Cardiac septum (tissue), 1 donor: ENCODE measurements at places on chromosomes 4 and X.

DNA sequence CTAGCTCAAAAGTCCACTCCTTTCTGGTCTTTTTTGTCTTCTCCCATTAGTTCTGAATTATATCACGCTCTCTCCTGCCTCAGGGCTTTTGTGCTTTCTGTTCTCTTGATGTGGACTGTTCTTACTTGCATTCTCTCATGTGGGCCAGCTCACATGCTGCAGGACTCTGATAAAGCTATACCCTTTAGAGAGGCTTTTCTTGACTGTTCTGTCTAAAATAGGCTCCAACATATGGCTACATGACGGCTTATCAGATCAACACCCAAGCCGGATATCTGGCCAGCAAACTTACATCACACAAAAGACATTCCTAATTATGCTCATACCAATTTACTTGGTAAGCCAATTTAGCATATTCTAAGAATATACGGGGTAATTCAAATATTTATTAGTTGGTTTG is 1494.5 kb downstream of the TECRL start:
- no peak for DNase-seq

GRCh38 chrX:153560000-153560399 is 38.9 kb downstream of the CCNQ start:
- DNase-seq, result no peak

GRCh38 chrX:12814420-12814819 is 23.2 kb downstream of the PRPS2 start:
- DNase-seq, result no peak

DNA sequence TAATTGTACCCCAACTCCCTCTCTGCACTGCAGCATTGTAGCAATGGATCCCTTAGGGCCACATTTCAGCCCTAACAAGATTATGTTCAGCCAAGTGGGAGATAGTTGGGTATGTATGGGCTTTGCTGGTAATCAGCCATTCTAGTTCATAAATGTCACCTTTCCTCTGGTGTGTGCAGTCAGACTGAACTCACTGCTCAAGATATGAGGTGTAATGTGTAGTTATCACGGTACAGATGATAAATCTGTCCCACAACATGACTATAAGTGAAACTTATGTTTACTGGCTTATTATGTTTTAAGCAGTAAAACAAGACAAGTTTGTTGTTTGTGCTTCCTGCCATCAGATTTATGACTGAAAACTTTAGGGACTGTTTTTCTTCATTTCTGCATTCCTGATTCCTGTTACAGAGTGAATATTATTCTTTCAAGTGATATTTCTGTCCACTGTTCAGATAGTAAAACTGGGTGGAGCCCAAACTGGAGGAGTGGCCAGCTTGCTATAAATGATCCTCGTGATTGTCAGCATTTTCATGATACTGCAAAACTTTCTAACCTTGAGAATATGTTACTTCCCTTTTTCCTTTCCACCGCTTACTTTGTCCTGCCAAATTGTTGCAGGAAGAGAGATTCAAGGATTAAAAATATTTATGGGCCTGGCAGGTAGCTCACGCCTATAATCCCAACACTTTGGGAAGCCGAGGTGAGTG is 44.9 kb downstream of the ANAPC4 start:
- no peak for DNase-seq

DNA sequence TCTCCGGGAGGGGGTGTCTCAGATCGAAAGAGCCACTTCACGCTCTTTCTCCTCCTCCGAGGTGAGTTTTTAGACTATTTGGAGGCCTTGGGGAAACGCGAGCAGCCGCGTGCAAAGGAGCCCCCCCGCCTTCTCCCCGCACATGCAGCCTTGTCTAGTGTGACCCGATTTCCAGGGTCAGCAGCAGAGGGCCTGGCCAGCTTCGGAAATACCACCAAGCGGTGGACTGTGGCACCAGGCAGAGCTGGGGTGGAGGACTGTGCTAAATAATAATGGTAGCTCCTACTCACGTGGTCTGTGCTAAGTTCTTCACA is 79.3 kb upstream of the BCOR start:
- DNase-seq, result no peak

- DNase-seq, result no peak
Measured at GRCh38 chrX:45502396-45502795, 301.7 kb upstream of the DIPK2B start.

DNA sequence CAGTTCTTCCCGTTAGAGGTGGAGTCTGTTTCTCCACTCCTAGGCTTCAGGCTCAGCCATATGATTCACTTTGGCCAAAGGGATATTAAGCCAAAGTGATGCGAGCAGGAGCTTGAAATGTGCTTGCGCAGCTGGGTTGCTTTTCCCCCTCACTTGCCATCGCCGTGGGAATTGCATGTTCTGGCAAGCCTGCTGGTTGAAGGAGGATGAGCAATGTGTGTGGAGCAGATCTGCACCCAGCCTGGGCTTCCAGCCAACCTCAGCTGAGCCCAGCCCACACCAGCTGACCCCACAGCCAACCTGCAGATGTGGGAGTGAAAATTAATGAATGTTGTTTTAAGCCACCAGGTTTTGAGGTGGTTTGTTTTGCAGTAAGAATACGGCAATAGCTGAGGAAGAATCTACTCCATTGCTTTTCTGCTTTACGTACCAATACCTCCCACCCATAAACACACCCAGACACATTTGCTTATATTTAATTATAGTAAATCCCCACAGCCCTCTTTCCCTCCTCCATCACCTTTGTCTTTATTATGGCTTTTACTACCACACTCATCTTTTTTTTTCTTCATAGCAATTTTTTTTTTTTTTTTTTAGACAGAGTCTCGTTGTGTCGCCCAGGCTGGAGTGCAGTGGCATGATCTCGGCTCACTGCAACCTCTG is 132.8 kb upstream of the FUNDC1 start:
- DNase-seq, result no peak

- DNase-seq, result no peak
Measured at GRCh38 chr4:149065753-149066152, 623.5 kb upstream of the NR3C2 start.

- DNase-seq, result no peak
Measured at GRCh38 chr4:86302251-86302650, 57.6 kb downstream of the MAPK10 start.

DNA sequence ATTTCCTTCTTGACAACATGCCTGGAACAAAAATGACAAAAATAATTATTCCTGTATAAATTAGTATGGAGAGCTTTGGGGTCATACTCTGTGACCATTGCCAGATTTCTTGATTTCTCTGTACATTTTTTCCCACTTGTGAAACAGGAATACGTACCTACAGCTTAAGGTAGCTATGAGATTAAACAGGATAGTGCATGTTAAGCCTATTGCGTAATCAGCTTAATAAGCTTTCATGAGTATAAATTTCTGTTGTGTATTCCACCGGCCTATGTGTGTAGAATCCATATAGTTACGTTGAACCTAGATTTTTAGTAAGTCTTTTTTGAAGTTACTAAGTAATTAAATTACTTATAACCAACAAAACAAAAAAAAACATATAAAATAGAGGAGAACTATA is 334.9 kb downstream of the DCTD start:
- DNase-seq, result no peak

DNA sequence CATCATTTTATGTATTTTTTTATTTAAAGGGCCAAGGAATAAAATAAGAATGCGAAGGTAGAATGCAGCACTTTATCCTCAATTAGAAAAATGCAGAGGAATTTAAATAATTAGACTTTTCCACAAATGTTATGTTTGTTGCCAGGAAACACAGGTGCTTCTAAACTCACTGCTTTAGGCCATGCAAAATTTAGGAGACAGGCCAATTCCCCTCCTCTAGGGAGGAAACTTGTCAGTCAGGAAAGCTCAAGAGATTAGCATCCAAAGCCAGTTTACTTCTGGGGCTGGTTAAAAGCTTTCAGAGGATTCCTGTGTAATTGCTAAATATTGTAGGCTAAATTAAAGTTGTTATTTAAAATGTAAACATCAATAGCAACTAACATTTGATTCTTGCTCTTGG is 124.5 kb downstream of the DMD start:
- DNase-seq, result no peak

DNA sequence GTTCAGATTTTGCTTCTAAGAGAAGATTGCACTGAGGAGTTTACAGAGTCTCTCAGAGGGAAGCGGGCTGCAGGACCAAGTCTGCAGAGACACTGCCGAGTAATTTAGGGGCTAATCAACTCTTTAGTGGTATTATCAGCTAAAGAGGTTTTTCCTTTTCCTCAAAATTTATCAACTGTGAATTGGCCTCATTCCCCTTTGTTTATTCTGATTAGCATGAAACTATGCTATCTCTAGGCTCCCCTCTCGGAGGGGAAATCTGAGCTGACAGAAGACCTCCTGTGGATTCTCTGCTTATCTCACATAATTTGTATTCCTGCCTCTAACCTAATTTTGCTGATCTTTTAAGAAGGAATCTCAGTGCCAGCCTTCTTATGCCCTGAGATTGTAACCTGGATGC is 201.0 kb downstream of the DCTD start:
- no peak for DNase-seq

DNA sequence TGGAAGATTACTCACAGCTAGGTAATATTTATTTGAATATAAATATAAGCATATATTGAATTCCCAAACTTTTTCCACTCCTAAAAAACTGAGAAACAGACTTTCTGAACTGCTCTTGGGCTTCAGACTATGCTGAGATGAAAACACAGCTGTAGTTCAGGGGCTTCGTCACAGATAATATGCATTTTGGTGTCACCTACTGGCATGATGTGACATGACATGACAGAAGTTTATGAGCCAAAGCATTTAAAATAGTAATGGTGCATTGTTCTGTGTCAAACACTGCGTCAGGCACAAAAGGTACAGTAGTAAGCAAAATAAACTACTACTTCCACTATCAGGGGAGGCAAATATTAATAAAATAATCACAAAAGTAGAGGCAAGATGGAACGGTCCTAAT is 171.3 kb downstream of the BTC start:
- no peak for DNase-seq

- no peak for DNase-seq
Measured at GRCh38 chr4:79578606-79579005, 170.6 kb upstream of the GK2 start.

DNA sequence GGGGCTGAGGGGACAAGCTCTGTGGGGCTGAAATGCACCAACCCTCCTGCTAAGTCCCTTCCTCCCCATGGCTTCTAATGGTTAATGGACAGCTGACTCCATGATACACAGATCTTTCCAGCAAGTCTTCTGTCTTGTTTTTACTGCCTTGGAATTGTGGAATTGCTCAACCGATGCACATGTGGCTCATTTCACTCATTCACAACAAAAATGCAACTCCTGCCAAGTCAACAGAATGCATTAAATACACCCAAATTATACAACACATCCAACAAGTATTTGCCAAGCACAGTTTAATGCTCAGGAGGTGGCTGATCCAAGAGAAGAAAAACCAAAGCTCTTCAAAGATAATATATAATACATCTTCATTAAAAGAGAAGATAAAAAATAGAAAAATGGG is 61.9 kb upstream of the PAGE4 start:
- DNase-seq, result no peak

DNA sequence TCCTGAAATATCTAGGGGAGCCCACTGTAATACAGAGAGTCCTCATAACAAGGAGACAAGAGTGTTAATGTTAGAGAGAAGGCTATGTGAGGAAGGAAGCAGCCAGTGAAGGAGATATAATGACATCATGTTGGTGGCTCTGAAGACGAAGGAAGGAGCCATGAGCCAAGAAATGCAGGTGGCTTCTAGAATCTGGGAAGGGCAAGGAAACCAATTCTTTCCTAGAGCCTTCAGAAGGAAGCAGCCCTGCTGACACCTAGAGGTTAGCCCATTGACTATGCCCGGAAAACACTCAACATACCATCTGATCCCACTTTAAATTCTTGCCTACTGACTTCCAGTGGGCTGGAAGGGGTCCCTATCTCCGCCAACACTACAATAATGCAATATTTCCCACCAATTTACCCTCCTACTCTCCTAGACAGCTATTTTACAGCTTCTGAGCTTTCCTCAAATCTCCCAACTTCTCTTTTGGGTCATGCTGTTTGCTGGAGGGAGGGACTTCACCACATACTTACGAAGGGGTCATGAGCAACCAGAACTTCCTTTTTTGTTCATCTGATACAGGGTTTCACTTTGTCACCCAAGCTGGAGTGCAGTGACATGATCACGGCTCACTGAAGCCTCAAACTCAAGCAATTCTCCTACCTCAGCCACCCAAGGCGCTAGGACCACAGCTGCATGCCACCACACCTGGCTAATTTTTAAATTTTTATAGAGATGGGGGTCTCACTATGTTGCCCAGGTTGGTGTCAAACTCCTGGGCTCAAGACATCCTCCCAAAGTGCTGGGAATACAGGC is 25.2 kb upstream of the G3BP2 start:
- no peak for DNase-seq
